ENCODE measurements at places on chromosomes 1 and 21.

DNA sequence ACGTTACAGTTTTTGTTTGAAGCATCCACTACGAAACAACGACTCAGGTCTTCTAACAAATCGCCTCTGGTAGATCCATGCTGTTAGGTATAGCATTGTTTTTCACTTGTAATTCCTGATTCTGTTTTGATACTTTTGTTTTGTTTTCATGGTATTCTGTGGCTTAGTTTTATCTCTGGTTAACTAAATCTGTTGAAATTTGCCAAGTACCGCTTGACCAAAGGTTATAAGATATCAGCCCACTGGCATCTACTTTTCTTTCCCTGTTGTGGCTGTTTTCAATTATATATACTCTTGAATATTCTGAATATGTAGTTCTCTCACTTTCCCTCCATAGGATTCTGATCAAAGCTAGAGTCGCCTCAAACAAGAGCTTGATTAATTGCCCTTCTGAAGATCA, 274.8 kb upstream of the C1orf105 start:
- no peak for DNase-seq

DNA sequence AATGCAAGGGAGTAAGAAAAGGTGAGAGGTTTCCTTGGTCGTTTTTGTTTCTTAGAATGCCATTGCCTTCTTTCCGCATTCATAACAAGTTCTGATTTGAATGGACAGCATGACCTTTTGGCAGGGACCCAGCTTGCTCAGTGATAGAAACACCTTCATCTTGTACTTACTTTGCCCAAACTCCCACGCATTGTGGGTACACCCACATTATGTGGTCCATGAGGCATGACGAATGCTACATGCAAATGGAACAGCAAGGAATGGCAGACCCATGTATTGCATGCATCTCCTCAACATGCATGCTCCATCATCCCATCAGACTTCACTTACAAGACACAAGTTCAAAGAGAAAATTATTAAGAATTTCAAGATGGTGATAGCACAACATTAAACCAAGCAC, 102.8 kb downstream of the CDC7 start:
- DNase-seq = no peak

DNA sequence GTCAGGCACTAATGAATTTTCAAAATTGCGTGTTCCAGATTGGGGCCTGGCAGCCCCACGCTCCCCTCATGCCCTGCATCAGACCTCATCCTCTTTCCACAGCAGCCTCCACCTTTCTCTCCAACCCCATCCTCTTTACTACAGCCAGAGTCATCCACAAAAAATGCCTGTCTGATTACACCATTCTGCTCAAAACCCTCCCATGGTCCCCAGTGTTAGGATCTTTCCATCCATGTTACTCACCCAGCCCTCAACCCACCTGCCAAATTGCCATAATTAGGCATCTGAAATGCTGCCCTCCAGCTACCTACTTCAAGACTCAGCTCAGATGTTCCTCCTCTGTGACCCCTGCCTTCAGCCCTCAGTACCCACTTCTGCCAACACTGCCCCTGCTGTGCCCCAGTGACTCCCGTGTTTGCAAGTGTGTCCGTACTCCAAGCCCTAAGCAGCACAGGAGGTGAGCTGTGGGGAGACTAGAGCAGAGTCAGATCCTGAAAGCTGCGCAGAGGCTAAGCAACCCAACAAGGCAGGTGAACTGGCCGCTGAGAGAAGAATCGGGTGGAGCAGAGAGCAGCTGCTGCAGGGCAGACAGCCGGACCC, 715 bp upstream of the ARTN start:
- no peak for DNase-seq

DNA sequence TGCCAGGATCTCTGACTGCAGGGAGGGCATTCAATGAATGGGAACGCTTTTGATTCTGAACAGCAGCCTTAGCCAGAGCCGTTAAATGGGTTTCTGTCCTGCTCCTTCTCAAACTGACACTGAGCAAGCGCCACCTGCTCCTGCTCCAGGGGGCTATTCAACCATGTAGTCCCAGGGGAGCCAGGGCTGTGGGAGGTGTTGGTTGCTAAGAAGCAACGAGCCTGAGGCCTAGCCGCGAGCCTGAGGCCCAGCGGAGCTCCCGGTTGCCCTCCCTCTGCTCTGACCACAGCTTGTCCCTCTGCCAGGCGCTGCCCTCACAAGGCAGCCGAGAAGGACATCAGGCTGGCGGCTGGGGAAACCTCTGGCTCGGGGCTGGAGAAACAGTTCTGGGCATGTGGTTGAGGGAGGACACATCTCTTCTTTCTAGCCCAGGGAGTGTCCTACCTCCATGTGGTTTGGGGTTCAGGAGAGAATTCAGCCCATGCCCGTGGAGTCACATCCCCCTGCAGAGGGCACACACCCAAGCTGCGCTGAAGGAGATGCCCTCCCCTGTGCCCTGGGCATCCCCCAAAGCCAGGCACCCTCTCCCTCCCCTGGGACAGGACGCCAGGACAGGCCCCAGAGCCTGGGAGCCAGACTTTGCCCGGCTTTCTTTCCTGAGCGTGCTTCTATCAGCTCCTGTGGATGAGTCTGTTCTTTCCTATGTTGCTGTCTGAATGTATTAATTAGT, 18.0 kb downstream of the PCP4 start:
- DNase-seq = peak; percentile 10

DNA sequence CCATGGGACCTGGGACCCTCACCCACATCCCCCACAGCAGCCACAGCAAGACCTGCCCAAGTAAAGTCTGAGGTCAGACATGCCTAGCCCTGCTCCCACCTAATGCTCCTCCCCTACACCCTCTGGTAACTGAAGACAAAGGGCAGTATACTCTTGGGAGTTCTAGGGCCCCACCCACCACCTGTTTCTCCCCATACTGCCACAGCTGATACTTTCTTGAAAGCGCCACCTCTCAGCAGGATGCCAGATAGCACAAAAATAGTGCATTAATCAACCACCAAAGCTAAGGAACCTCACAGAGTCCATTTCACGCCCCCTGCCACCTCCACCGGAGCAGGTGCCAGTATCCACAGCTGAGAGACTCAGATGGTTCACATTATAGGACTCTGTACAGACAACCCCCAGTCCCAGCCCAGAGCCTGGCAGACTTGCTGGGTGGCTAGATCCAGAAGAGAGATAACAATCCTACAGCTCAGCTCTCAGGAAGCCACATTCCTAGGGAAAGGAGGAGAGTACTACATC, 238.1 kb downstream of the LRRC40 start:
- DNase-seq = no peak

- DNase-seq = no peak
Measured at GRCh38 chr1:64111787-64112186, 91.6 kb upstream of the UBE2U start.

GRCh38 chr1:17862121-17862520, 107.0 kb downstream of the ACTL8 start:
- DNase-seq = no peak

- DNase-seq = no peak
Measured at GRCh38 chr1:205351984-205352713, 4.6 kb downstream of the KLHDC8A start.

All from hippocampal formation (tissue), 2 donors.